Heart left ventricle (tissue), 16 donors: ENCODE measurements at places on chromosomes 13 and 19. TPM values are rescaled to one million over a fixed set of nuclear protein-coding genes. Genes with fewer than 3 reads are reported as not detected.

- H3K27me3 ChIP-seq, result no peaks in the 10 kb centered on the region
- H3K4me3 ChIP-seq, result no peak overlapping the region
- peak; percentile 76 for DNase-seq
- no peaks in the 10 kb centered on the region for H3K36me3 ChIP-seq
Measured at GRCh38 chr13:113904411-113904810, 40.5 kb upstream of the GAS6 start.

DNA sequence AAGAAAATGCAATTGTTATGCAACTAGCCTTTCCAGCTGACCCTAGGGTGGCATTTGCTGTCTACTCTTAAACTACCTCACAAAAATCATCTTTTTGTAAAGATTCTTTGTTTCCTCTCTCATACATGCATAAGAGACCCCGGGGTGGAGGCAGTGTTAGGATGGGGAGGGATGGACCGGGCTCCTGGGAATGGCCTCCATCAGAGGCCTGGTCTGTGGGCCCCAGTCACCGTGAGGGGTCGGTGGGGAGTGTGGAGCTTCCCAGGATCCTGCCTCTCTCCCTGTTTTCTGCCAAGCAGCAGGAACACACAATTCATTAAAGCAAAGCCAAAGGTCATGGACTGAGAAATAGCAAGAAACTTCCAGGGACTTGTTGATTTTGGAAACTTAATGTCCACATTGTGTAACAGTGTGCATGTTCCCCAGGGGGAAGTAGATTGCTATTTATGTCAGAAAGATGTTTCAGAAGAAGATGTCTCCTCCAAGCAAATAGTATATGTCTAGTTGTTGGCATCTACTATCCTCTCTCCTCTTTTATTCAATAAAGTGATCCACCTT lies 241.4 kb downstream of the ENOX1 start:
- no peak for DNase-seq
- peaks cover 19% of the 10 kb centered on the region for H3K4me1 ChIP-seq
- peak overlapping the region; percentile 10 for H3K27ac ChIP-seq
- no peaks in the 10 kb centered on the region for H3K36me3 ChIP-seq

DNA sequence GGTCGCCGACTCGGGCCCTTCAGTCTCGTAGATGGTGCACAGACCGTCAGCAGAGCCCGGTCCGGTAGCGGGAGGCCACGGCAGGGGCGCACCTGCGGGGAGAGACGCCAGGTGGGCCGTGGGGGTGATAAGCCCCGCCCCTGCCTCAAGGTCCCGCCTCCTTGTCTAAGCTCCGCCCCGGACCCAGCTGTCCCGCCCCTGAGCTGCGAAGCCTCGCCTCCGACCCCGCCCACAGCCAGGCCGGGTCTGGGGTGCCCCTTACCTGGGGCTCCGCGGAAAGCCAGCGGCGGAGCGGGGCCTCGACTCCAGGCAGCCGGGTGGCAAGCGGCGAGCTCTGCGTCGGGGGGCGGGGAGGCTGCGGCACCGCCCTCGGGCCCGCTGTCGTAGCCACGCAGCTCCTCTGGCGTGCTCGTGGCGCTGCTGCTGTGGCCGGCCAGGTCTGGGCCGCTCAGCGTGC lies 4.7 kb downstream of the PRR36 start:
- peak overlapping the region; percentile 58 for H3K4me3 ChIP-seq
- no peaks in the 10 kb centered on the region for H3K36me3 ChIP-seq
- peaks cover 11% of the 10 kb centered on the region for H3K4me1 ChIP-seq
- H3K27ac ChIP-seq, result no peak overlapping the region
- H3K27me3 ChIP-seq, result peaks cover 56% of the 10 kb centered on the region

- no peak overlapping the region for H3K4me3 ChIP-seq
- no peaks in the 10 kb centered on the region for H3K27me3 ChIP-seq
- no peak overlapping the region for H3K27ac ChIP-seq
- DNase-seq, result no peak
Measured at GRCh38 chr13:110506396-110506795, 55.1 kb downstream of the RAB20 start.

NRTN gene
- total RNA-seq, result 9.7 TPM

GRCh38 chr19:35229601-35230000 lies 1.1 kb upstream of the FAM187B start:
- H3K27me3 ChIP-seq, result no peaks in the 10 kb centered on the region
- H3K4me3 ChIP-seq, result no peak overlapping the region
- H3K27ac ChIP-seq, result no peak overlapping the region
- H3K4me1 ChIP-seq, result no peaks in the 10 kb centered on the region
- H3K36me3 ChIP-seq, result no peaks in the 10 kb centered on the region
- no peak for DNase-seq

KIR3DL2 gene
- total RNA-seq, result not detected
